ENCODE measurements at places on chromosomes 5 and 9. TPM values are rescaled to one million over a fixed set of nuclear protein-coding genes. Genes with fewer than 3 reads are reported as not detected.

DNA sequence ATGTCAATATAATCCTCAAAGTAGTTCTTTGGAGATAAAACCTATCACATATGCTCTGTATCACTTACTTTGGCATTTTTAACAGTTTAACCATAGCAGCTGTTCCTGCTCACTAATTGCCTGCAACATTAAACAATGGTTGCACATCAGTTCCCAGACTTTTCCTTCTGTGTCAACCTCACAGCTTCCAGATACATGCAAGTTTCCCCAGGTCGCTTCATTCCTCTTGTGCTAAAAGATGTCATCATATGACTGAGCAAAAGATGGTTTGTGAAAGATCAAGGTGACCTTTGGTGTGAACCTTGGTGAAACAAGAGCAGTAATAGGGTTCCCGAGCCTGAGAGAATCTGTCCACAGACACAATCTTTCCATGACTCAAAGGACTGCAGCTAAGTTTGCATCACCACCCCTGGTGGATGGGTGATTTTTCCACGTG lies 500.4 kb upstream of the PAPPA start:
- DNase-seq, result no peak

GRCh38 chr5:172007175-172008110 lies 1.0 kb upstream of the FBXW11 start:
- no peak for DNase-seq

GRCh38 chr5:132422720-132423437 lies 53.4 kb downstream of the SLC22A5 start:
- DNase-seq, result no peak

GRCh38 chr9:129580211-129580915 lies 40.5 kb downstream of the C9orf50 start:
- DNase-seq, result no peak

- DNase-seq, result no peak
These were observed 667.3 kb upstream of the CDH9 start for GRCh38 chr5:27705661-27706060.

The IFNA17 gene
- total RNA-seq, result not detected

The ST6GALNAC6 gene
- 50.2 TPM for total RNA-seq
